ENCODE measurements at places on chromosomes 5 and 9.

GRCh38 chr5:44632344-44632743, 176.4 kb upstream of the MRPS30 start:
- no peak for DNase-seq

DNA sequence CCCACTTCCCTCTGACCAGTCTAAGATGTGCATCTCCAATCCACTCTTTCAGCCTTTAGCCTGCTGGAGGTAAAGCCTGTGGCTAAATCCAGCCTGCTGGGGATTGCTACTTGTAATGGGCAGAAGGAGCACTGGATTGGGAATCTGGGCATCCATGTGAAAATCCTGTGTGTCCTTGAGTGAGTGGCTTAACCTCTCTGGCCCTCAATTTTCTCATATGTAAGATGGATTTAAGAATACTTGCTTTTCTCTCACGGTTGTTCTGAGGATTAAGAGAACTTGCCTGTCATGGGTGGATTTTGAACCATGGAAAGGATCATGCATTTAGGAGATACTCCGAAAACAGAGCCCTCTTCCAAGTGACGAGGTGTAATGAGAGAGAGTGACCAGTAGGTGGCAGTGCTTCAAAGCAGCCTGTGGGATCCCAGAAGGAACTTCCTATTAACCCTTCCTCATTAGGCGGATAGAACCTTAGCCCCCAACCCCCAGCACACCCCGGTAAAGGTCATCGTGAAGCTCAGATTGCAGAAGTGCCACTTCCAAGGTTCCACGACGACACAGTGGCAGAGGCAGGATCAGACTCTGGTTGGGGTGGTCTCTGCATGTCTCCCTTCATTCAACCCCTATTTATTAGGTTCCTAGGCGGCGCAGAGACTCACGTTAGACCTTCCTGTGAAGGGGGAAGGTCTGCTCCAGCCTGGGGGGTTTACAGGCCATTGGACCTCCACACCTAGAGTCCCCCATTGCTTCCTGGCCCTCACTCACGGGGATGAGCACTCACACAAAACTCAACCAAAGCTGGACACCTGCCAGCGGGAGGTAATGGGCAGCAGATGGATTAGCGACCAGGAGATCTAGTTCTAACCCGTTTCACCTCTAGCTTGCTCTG, 68.7 kb upstream of the ZNF618 start:
- DNase-seq, result peak; percentile 79

- no peak for DNase-seq
These were observed 7.7 kb upstream of the NPM1 start for GRCh38 chr5:171379961-171380360.

- no peak for DNase-seq
These were observed 19.8 kb upstream of the HEXB start for GRCh38 chr5:74665273-74665672.

DNA sequence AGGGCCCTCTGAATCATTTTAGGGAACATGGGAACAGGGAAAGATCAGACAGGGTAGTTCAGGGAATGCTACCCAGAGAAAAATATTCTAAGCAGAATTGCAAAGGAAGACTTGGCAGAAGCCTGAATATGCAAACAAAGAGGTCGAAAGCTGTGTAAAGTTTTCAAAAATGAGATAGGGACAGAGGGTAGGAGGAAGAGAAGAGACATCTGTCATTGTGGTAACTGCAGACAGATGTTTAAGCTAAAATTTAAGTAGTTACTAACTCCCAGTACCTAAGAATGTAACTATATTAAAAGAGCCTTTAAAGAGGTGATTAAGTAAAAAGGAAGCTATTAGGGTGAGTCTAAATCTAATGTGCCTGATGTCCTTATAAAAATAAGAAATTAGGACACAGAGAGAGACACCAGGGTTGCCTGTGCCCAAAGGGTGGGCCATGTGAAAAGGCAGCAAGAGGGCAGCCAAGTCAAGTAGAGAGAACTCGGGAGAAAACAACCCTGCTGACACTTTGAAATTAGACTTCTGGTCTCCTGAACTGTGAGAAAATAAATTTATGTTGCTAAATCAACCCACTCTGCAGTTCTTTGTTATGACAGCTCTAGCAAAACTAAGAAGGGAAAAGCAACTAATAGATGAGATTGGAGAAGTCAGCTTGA, 1647.4 kb upstream of the C9orf72 start:
- DNase-seq, result no peak

DNA sequence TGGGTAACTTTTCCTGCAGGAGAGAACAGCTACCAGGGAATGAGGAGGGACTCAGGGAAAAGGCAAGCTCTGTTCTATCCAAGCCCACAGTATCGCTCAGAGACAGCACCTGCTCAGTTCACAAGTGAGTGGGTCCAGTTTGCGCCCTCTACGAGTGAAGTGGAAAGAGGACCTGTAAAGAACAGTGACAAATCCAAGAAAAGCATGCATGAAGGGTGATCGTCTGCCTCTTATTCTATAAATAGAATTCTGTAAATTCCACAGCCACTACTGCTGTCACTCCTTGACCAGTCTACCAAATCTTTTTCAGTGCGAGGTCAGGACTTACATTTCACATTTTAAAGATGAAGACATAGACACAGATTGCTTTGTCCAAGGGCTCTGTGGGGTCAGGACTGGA, 117.5 kb downstream of the ENTREP1 start:
- no peak for DNase-seq

GRCh38 chr9:38292480-38292879, 100.0 kb upstream of the ALDH1B1 start:
- DNase-seq, result no peak

GRCh38 chr5:11047030-11047429, 286.0 kb upstream of the DAP start:
- no peak for DNase-seq

DNA sequence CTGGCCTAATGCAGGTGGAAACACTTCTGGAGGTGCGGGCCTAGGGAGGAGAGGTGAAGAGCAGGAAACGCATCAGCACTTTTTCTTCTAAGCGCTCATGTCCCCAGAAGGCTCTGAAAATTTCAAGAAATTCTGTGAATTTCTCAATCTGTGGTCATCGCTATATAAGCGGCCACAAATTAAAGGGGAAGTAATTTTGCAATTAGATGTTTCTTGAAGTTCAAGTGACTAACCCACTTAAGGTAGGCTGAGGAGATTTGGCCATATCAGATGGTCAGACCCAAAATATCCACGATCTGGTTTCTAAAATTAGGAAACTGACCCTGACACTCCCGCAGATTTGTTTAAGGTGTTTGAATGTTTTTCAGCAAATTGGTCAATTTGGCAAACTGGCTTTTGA, 16.6 kb upstream of the HMGCR start:
- DNase-seq, result no peak

DNA sequence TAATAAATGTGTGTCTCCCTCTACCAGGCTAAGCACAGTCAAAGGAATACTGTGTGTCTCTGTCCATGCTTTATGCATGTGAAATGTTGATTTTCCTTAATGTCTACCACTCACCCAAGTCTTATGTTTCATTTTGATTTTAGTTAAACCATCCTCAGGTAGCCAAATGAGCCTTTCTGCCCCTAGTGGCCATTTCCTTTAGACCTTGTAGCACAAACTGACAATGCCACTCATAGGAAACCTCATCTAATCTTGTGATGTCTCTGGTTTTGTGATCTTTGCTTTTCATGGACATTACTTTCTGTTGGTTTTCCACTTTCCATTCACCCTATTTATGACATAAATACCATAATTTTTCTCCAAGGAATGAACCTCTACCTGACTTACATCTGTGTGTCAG, 820.8 kb downstream of the MAT2B start:
- no peak for DNase-seq

GRCh38 chr5:68299575-68299974, 84.0 kb downstream of the PIK3R1 start:
- DNase-seq, result no peak

- no peak for DNase-seq
These were observed 3.7 kb upstream of the GNPDA1 start for GRCh38 chr5:142016556-142016955.

All from eye (tissue), 1 donor.